ENCODE measurements at places on chromosomes 3 and 15.

DNA sequence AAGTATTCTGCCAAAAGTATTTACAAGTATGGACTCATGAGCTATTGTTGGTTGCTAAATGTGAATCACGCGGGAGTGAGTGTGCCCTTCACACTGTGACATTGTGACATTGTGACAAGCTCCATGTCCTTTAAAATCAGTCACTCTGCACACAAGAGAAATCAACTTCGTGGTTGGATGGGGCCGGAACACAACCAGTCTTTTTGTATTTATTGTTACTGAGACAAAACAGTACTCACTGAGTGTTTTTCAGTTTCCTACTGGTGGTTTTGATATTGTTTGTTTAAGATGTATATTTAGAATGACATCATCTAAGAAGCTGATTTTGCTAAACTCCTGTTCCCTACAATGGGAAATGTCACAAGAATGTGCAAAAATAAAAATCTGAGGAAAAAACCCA is 30.3 kb downstream of the SYNM start:
- DNase-seq = no peak

DNA sequence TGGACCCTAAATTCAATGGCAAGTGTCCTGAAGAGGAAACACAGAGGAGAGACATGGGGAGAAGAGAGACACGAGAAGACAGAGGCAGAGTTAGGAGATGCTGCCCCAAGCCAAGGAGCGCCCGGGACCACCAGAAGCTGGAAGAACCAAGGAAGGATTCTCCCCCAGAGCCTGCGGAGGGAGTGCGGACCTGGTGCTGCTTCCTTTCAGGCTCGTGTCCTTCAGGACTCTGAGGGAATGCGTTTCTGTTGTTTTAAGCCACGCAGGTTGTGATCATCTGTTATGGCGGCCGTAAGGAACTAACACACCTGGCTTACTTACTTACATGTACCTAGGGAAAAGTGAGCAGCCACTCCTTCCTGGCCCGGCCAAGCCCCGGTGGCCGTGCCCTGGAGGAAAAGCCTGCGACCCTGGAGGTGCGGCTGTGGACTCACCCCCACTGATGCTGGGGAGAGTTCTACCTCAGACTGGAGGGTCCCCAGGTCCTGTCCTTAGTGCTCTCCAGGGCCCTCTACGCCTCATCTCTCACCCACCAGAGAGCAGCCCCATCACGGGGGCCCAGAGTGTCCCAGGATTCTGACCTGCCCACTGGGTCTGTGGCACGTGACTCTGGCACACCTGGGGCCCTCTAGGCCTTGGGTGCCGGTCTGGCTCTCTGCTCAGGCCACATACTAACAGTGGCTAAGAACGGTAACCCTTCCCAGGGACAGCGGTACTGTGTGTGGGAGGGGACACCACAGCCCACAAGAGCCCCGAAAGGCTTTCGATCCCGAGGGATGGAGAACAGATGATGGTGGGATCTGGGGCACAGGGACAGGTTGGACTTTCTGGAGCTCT is 61.8 kb downstream of the ITGA11 start:
- no peak for DNase-seq

DNA sequence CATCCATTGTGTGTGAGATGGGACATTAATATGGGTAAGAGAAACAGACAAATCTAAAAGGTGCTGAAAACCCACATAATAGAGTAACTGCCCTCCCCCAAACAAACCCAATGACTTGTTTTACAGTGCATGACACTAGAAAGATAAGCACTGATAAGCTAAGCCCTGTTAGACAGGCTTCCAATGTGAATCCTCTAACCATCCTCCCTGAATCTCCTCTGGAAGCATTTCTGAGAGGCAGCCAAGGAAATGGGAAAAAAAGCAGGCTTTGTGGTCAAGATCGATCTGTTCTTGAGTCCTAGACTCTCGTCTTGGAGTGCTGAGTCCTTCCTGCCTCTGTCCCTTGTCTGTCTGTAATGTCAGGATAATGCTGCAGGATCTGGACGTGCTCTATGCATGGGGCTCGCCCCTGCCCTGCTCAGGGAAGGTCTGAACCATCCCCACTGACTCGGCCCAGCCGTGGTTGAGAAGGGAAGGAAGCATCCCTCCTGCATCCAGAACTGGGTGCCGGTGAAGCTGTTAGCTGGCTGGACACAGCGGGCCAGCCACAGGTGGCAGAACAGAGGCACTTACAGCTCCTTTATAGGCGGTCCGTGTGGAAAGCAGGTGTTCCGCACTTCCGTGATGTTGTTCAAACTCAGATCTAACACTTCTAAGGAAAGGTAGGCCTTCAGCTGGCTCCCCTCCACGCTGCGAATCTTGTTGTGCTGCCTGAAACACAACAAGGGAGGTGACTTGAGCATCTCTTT is 84.1 kb downstream of the LRIG1 start:
- DNase-seq = no peak

DNA sequence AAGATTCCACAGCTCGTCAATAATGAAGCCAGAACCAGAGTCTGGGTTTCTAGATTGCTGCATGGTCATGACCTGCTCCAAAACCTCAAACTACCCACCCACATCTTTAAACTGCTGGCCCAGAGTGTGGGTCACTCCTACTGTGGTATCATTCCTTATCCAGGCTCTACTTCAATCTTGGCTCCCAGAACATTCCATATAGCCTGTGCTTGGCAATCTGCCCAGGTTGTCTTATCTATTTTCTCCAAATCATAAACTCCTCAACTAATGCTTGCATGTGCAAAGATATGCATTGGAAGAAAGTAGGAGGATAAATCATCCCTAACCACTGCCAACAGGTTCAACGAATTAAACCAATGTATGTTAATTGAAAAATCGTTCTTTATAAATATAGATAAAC is 169.7 kb downstream of the ANXA2 start:
- no peak for DNase-seq

- no peak for DNase-seq
Measured at GRCh38 chr3:169615833-169616232, 47.7 kb downstream of the MECOM start.

DNA sequence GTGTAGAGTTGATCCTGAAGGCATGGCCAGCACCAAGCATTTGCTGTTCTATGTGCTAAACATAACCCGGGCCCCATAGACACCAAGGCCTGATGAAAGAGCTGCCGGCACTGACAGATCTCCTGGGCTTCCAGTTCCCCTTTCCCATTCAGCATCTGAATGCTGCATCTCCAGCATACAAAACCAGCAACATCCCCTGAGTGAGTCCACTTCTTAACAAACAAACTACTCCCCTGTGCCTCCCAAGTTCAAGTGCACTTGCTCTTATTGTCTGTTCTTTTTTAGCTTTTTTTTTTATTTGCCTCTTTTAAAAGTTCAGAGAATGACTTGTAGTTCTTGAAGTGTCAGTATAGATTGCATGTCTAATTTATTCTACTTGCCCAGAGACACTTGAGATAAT is 156.0 kb downstream of the EDEM1 start:
- no peak for DNase-seq

DNA sequence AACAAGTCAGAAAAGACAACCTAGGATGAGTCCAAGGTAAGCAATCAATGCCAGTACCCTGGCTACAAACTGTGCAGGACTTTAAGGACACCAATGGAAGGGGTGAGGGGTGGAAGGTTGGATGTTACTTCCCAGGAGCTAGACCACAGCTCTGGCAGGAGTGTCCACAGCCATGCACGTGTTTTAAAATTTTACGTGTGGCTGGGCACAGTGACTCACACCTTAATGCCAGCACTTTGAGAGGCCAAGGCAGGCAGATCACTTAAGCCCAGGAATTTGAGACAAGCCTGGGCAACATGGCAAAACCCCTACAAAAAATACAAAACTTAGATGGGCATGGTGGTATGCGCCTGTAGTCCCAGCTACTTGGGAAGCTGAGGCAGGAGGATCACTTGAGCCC is 14.7 kb upstream of the HDC start:
- DNase-seq = no peak

- DNase-seq = no peak
Measured at GRCh38 chr15:61112231-61112630, 116.9 kb downstream of the RORA start.

GRCh38 chr3:172285844-172286243 is 162.4 kb downstream of the GHSR start:
- DNase-seq = no peak

GRCh38 chr3:115280506-115280905 is 133.4 kb upstream of the ZBTB20 start:
- DNase-seq = no peak

DNA sequence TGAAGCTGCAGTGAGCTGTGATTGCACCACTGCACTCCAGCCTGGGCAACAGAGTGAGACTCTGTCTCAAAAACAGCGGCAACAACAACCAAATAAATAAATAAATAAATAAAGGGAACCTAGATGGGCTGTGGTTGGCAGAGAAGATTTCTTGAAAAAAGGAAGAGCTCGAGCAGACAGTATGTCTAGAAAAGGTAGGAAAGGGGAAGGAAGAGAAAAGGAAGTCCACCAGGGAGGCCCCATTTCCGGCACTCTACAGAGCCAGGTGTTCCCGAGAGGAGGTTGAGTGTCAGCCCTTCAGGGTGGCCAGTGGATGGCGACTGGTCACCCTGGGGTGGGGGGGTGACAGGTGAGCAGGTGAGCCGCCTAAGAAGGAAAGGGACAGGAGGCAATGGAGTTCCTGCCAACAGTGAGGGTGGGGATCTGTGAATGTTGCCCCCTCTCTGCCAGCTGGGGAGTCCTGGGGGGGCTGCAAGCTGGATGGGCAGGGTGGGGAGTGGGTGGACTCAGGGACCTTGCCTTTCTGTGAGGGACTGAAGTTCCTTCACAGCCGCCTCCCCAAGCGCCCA is 14.8 kb downstream of the PAQR5 start:
- DNase-seq = no peak

GRCh38 chr3:21020043-21020442 is 731.0 kb downstream of the ZNF385D start:
- no peak for DNase-seq

DNA sequence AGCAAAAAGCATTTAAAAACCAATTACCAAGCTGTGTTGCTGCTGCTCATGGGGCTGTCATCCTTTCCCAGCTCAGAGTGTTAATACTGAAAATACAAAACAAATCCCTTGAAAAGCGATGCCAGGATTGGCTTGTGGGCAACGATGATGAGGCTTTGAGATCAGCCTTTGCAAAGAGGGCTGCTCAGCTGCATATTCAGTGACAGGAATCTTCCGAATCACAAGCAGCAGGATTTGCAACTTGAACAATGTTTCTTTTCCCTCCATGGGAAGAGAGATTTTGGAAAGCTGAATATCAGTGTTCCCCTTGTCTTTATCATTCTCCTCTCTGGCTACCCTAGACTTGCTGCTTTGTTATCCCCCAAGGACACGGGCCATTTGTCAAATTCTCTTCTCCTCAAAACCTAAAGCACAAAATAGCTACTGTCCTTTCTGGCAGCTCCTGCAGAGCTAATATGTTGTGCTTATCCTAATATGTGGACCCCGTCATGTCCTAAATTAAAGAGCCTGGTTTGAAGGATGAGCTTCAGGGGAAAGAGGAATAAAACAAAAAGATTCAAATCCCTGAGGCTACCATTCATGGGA is 375.8 kb downstream of the GAP43 start:
- DNase-seq = no peak

- no peak for DNase-seq
Measured at GRCh38 chr3:128804811-128805155, 74.6 kb upstream of the ACAD9 start.

- DNase-seq = no peak
Measured at GRCh38 chr15:39486621-39487457, 94.0 kb upstream of the THBS1 start.

DNA sequence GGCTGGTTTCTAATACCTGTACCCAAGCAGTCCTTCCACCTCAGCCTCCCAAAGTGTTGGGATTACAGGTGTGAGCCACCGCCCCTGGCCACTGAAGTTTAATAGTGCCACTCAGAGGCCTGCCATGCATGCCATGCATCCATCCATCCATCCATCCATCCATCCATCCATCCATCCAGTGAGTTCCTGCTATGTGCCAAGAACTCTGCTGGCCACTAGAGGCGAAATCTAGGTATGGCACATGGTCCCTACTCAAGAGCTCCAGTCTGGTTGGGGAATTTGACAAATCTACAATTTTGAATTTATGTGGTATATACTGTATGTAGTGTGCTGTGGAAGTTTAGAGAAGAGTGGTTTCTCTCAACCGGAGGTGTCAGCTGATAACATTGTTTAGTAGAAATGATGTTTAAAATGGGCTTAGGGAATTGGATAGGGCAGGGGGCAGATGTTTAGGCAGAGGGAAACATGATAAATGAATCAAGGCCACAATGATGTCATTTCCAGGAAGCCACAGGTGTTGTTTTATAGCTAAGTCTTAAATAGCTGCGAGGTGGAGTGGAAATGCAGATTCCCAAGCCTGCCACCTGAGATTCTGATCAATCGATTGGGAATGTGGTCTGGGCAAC is 384.4 kb upstream of the C2CD4B start:
- no peak for DNase-seq

GRCh38 chr3:157074490-157074889 is 85.5 kb downstream of the CCNL1 start:
- no peak for DNase-seq

DNA sequence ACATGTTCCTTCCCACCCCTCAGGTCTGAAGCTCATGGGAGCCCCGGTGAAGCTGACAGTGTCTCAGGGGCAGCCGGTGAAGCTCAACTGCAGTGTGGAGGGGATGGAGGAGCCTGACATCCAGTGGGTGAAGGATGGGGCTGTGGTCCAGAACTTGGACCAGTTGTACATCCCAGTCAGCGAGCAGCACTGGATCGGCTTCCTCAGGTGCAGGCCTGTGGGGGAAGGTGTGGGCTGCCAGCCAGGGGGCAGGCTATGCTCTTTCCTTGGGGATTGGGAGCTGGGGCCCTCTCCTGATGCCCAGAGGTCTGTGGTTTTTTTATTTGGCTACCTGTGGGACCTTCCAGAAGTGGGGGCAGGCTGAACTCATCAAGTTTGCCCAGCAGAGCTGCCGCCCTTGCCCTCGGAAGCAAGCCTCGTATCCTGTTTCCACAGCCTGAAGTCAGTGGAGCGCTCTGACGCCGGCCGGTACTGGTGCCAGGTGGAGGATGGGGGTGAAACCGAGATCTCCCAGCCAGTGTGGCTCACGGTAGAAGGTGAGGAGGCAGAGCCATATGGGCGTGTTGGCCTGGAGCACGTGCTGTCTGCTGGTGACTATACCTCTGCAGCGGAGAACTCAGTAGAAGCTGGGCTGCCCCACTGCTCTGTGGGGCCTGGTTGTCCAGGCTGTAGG is 2.2 kb downstream of the TYRO3 start:
- DNase-seq = no peak

- DNase-seq = no peak
Measured at GRCh38 chr3:148845756-148846395, 18.3 kb downstream of the CPB1 start.

All from T-cell (primary cell).